ENCODE measurements at places on chromosomes 5 and 9.

DNA sequence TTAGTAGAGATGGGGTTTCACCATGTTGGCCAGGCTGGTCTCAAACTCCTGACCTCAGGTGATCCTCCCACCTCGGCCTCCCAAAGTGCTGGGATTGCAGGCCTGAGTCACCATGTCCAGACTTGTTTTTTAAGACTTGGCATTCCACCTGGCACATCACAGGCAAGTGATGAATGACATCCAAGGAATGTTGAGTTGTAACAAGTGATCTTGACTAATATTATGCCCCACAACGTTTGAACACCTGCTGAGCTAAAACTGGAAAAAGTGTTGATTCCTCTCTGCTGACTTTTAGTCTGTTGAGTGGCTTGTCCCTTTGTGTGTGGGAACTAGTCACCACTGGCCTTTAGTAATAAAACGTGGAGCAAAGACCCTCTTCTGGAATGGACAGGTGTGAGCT, 54.6 kb downstream of the SUB1 start:
- no peak for DNase-seq

DNA sequence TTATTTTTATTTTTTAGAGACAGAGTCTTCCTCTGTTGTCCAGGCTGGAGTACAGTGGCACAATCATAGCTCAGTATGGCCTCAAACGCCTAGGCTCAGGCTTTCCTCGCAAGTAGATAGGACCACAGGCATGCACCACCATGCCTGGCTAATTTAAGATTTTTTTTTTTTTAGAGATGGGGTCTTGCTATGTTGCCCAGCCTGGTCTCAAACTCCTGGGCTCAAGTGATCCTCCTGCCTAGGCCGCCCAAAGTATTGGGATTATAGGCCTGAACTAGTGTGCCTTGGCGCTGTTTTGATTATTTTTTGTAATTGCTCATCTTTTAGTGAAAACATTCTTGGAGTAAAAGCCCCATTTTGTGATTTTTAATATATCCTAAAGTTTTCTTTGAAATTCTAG, 5.4 kb downstream of the YTHDC2 start:
- no peak for DNase-seq

- DNase-seq: no peak
These were observed 34.8 kb downstream of the RFX3 start for GRCh38 chr9:3490957-3491356.

- DNase-seq: no peak
These were observed 13.7 kb upstream of the ARAP3 start for GRCh38 chr5:141695627-141696215.

- DNase-seq: no peak
These were observed 15.6 kb downstream of the FKBP15 start for GRCh38 chr9:113205432-113205831.

DNA sequence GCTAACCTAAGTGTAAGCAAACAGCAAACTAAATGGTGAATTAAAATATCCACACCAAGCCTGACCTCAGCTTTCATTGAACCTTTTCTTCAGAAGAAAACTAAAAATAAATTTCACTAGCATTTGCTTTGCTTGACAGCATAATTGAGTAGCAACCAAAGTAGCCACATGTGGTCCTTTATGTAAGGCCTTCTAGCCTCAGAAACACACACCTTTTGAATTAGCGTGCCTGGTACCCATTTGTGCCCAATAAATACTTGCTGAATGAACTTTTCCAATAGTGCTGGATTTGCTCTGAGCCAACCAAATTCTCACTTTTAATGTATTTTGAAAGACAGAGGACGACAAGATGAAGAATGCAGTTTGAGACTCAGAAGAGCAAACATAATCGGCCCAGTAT, 2.1 kb upstream of the NIPBL start:
- DNase-seq: no peak

DNA sequence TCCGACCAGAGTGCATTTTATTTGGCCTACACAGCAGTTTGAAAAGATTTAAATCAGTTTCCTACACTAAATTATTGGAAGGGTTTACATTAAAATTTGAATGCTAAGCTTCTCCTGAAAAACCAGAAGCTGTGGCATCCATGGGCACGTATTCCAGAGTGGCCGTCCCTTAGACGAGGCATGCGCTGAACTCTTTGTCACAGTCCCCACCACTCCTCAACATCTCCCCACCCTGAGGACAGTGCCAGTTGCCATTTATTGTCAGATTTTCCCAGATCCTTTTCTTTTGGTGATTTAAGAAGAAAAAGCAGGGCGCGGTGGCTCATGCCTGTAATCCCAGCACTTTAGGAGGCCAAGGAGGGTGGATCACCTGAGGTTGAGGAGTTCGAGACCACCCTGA, 39.9 kb upstream of the UNC5A start:
- no peak for DNase-seq

- DNase-seq: no peak
These were observed 455 bp upstream of the SMIM3 start for GRCh38 chr5:150778088-150778516.

- no peak for DNase-seq
These were observed 453.3 kb downstream of the BNC2 start for GRCh38 chr9:16417161-16417560.

DNA sequence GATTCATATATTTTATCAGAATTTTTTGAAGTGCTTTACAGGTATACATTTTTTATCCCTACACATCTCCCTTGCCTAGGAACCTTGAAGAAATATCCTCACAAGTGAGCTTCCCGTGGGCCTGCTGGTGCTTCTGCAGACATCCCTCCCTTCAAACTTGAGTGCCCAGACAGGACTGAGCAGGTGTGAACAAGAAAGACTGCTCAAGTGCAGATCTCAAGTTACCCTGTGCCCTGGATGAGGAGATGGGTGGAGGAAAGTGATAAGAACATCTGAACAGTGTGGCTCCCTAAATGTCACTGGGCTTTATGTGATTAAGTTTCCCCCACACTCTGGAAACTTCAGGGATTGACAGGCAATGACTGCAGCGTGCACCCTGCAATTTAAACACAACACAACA, 209.8 kb downstream of the TLE1 start:
- DNase-seq: no peak

Measured in stimulated activated naive B cell treated with anti-CD40 and anti-IgM and Interleukin-4, amounts not matched to agents 10 μg/mL and 1 μg/mL and 100 μg/mL, for 72 hours (primary cell).